CD4-positive, alpha-beta T cell (primary cell): ENCODE measurements at places on chromosomes 12 and 14. TPM values are rescaled to one million over a fixed set of nuclear protein-coding genes. Genes with fewer than 3 reads are reported as not detected.

Gene RFLNA
- total RNA-seq: not detected

Gene FGF23
- not detected for total RNA-seq

Gene SERPINA12
- not detected for total RNA-seq

Gene IL22
- not detected for total RNA-seq

Gene DACT1
- total RNA-seq: 1.3 TPM

Gene LRIG3
- not detected for total RNA-seq

Gene PRPF39
- total RNA-seq: 64.3 TPM

Gene LTB4R
- total RNA-seq: 15.6 TPM

Gene ALDH1L2
- not detected for total RNA-seq

Gene MMAB
- total RNA-seq: 8.6 TPM

Gene YARS2
- 12.0 TPM for total RNA-seq

Gene NXPH4
- not detected for total RNA-seq

Gene SLC7A8
- 0.73 TPM for total RNA-seq

Gene PLXNC1
- total RNA-seq: 5.2 TPM

Gene PAPLN
- 0.05 TPM for total RNA-seq

Gene AMDHD1
- 0.78 TPM for total RNA-seq

Gene RNASE3
- total RNA-seq: not detected

Gene GPX2
- total RNA-seq: not detected

Gene TAS2R30
- total RNA-seq: 5.6 TPM

Gene ANO2
- total RNA-seq: not detected

Gene LHX5
- total RNA-seq: not detected

Gene CMA1
- total RNA-seq: not detected

Gene TMEM263
- 33.4 TPM for total RNA-seq

Gene MYO1A
- 1.1 TPM for total RNA-seq

Gene RHEBL1
- 5.1 TPM for total RNA-seq

Gene CLEC14A
- not detected for total RNA-seq

Gene RPGRIP1
- not detected for total RNA-seq
